ENCODE measurements at places on chromosomes 6 and 20.
A peak's percentile ranks its signal among the peaks of the same experiment; 100 is the strongest.

GRCh38 chr6:12186528-12186927 is 103.6 kb upstream of the EDN1 start:
- H3K27me3 ChIP-seq = no peaks in the 10 kb centered on the region
- H3K36me3 ChIP-seq = no peaks in the 10 kb centered on the region
- H3K4me1 ChIP-seq = no peaks in the 10 kb centered on the region
- no peak overlapping the region for H3K4me3 ChIP-seq
- DNase-seq = no peak

DNA sequence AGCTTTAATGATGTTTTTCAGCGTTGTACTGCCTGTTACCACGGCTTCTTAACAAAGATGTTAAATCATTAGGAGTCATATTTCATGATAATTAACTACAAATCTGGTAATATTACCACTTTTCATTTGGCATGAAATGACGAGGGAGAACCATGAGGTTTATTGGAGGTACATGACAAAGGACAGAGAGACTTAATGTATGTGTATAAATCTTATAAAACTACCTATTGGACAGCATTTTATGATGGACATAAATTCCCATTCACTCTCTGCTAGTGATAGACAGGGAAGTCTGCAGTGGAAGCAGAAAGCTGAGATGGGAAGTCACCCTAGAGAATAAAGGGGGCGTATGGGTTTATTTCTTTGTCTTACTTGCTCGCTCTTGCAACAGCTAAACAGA is 949.9 kb upstream of the FLRT3 start:
- H3K27ac ChIP-seq = no peak overlapping the region
- no peak overlapping the region for H3K4me3 ChIP-seq
- no peaks in the 10 kb centered on the region for H3K4me1 ChIP-seq
- no peaks in the 10 kb centered on the region for H3K36me3 ChIP-seq
- no peaks in the 10 kb centered on the region for H3K27me3 ChIP-seq

DNA sequence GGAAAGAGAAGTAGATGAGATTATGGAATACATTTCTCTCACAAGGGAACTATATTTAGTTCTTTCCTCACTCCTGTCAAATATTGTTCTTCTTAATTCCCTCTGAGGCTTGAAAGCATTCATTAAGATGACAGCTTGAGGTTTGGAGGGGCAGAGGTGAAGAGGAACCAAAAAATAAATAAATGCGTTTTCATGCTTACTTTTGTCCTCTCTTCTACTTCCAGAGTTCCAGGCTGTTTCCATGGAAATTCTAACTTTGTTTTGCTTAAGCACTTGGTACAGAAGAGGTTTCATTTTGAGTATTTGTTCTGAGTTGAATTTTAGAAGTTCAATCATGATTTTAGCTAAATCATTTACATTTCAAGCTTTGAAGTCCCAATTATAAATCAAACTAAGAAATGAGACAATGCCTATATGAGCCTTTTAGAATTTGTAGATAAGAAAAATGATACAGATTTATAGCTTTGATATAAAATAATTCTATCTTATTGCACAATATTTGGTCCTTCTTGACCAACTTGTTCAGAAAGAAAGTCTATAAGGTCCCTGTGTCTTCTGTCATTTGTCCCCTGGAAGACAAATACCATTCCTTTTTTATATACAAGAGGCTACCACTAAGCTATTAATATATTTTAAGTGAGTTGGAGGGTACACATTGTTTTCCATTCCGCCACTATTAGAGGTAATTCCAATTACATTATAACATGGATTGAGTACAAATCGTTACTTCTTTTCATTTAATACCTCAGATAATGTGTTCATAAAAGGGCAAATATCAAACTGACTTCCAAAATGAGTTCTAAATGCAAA is 16.3 kb downstream of the RBM24 start:
- H3K4me1 ChIP-seq = peaks cover 8% of the 10 kb centered on the region
- H3K27me3 ChIP-seq = no peaks in the 10 kb centered on the region
- no peak overlapping the region for H3K4me3 ChIP-seq

- peak overlapping the region; percentile 23 for H3K4me3 ChIP-seq
- H3K36me3 ChIP-seq = no peaks in the 10 kb centered on the region
- H3K27ac ChIP-seq = no peak overlapping the region
- no peaks in the 10 kb centered on the region for H3K27me3 ChIP-seq
- H3K4me1 ChIP-seq = peaks cover 58% of the 10 kb centered on the region
These were observed 515 bp downstream of the TLDC2 start for GRCh38 chr20:36876473-36876833.

DNA sequence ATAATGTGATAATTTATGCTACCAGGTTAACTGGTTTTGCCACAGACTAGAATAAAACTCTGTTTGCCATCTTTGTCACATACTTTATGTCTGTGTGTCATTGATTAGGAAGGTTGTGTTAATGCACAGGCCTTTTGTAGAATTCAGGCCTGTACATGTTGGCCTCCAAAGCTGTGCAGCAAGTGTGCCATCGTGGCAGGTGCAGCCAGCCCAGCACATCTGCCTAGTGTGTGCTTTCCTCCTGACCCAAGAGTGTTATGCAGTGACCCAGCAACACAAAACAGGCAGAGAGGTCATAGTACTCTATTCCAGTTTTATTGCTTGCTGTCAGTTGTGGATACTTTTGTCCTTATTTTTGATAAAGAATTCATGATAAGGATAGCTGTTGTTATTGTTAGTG is 3.7 kb downstream of the MAP3K4 start:
- DNase-seq = no peak
- H3K4me3 ChIP-seq = no peak overlapping the region
- peaks cover 37% of the 10 kb centered on the region for H3K4me1 ChIP-seq

DNA sequence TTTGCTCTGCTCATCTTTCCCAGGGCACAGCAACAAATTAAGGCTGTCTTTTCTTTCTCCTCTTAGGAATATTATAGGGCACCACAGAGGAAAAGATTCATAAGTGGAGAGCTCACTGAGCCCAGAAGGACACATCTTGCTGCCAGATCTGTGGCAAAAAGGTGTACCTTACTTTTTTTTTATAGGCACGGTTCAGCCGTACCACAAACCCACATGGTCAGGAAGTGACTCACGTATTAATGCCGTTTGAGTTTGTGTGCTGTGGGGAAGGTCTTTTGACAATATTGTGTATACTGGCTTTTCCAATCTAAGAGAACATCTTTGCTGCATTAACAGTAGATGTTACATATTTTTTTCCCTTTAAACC is 28.4 kb downstream of the PAQR8 start:
- H3K27ac ChIP-seq = peak overlapping the region; percentile 84
- no peaks in the 10 kb centered on the region for H3K36me3 ChIP-seq
- H3K4me1 ChIP-seq = peaks cover 57% of the 10 kb centered on the region
- peak overlapping the region; percentile 56 for H3K4me3 ChIP-seq

- no peaks in the 10 kb centered on the region for H3K4me1 ChIP-seq
- H3K27me3 ChIP-seq = no peaks in the 10 kb centered on the region
- H3K27ac ChIP-seq = no peak overlapping the region
- no peaks in the 10 kb centered on the region for H3K36me3 ChIP-seq
These were observed 83.6 kb upstream of the ENPP5 start for GRCh38 chr6:46254331-46254730.

DNA sequence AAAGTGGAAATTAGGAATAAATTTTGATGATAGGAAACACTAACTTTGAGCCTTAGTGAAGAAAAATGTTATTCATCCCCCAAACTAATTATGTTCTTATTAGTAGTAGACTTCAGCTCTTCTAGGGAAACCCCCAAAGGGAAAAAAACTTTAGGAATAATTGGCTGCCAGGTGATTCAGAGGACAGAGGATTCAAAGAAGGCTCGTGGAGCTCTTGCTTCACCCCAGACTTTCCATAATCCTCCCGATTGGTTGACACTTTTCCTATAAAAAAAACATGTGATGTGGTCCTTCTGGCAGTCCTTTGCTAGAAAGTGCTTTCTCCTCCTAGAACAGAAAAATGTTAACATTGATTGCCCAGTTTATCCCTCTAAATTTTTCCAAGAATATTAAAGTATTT is 5.6 kb upstream of the CCDC170 start:
- H3K27me3 ChIP-seq = no peaks in the 10 kb centered on the region
- no peak for DNase-seq
- no peak overlapping the region for H3K27ac ChIP-seq
- H3K4me1 ChIP-seq = peaks cover 31% of the 10 kb centered on the region
- no peak overlapping the region for H3K4me3 ChIP-seq

- no peak for DNase-seq
- H3K4me1 ChIP-seq = no peaks in the 10 kb centered on the region
- no peak overlapping the region for H3K27ac ChIP-seq
These were observed 103.7 kb upstream of the TAB2 start for GRCh38 chr6:149213829-149214228.

GRCh38 chr6:2959909-2960719 is 11.3 kb downstream of the SERPINB6 start:
- H3K4me1 ChIP-seq = peaks cover 45% of the 10 kb centered on the region
- H3K36me3 ChIP-seq = no peaks in the 10 kb centered on the region
- no peak overlapping the region for H3K27ac ChIP-seq
- DNase-seq = no peak

- H3K27ac ChIP-seq = no peak overlapping the region
- no peaks in the 10 kb centered on the region for H3K4me1 ChIP-seq
- H3K27me3 ChIP-seq = no peaks in the 10 kb centered on the region
- no peaks in the 10 kb centered on the region for H3K36me3 ChIP-seq
These were observed 4.7 kb upstream of the ENPP5 start for GRCh38 chr6:46175446-46175845.

DNA sequence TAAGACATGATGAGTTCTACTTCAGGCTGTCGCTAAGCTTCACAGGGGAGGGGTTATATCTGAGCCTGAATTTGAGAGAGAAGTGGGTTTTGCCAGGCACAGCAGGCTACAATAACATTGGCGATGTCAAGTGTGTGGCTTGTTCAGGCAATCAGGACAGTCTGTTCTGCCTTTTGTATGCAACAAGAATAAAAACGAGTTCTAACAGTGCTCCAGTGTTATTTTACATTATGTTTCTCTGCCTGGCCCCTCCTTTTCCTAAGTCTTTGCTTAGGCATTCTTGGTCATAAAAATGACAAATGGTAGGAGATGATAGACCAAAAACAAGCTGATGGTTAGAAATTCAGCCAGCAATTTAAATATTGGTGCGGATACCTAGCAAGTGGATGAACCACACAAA is 26.8 kb downstream of the PAQR8 start:
- no peak for DNase-seq
- H3K27me3 ChIP-seq = no peaks in the 10 kb centered on the region
- no peaks in the 10 kb centered on the region for H3K36me3 ChIP-seq

DNA sequence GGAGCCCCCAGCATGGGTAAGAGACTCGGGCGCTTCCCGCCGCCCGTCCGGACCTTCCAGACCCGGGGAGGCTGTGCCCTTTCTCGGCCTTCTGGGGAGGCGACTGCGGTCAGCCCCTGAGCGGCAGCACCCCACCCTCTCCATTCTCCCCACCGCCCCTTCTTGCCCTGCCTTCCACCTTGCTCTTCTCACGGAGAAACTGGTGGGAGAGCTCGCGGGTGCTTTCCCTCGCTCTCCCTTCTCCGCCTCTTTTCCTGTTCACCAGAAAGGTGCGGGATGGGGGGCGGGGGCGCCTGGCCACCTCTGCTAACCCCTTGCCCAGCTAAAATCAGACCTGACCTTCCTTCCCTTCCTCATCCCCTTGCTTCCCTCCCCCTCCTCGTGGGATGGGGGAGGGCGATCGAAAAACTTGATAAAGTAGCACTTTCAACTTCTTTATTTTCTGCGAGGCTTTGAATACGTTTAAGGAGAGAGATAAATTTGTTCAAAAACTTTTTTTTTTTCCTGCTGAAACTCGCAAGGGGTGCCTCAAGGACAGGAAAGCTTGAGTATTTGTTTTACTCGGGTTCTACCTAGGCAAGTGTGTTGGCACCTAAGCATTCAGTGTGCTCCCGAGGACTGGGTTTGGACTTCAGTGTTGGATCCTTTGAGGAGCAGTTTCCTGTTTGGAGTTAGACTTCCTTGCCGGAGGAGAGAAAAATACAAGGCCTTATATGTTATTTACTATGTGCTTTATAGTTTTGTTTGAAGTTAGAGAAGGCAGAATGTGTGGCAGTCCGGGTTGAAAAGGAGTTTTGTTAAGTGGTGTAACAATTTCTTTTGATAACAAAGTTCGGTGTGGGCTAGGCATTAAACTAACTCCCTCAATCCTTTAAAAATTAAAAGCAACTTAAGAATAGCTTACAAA is 897 bp downstream of the CD2AP start:
- H3K4me1 ChIP-seq = peaks cover 48% of the 10 kb centered on the region
- H3K36me3 ChIP-seq = no peaks in the 10 kb centered on the region
- no peaks in the 10 kb centered on the region for H3K27me3 ChIP-seq
- peak overlapping the region; percentile 93 for H3K27ac ChIP-seq

DNA sequence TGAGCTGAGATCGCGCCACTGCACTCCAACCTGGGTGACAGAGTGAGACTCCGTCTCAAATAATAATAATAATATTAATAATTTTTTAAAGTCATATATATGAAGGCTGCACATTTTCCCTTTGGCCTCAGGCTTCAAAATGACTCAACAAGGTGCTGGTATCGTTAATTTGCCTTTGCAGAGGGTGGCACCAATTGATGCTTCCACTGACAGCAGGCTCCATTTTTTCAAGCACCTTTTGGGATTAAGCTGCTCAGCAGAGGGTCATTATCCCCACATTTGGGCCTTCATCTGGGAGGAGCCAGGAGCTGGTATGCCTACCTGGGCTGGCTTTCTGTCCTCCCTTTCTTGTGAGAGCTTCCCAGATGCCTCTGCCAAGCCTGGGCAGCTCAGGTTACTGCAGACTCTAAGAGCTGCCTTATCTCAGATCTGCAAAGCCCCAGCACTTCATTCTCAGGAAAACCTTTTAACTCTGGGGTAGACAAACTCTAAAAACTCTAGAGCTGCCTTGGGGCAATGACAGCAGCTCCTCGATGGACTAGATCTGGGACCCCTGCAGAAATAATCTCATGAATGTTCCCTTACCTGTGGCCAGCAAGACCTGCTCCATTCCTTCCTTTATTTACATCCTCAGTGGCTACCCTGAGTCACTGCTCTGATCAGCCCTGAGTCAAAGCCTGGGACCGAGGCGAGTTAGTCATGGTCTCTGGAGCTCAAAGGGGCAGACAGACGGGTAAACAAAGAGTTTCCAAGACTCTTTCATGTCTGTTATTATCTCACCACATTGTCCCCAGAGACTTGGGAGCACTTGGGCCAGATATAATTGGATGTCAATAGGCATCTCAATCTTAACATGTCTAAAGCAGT is 80.0 kb upstream of the EYA2 start:
- H3K27ac ChIP-seq = no peak overlapping the region
- H3K27me3 ChIP-seq = peaks cover 15% of the 10 kb centered on the region
- H3K4me1 ChIP-seq = peaks cover 11% of the 10 kb centered on the region
- no peak overlapping the region for H3K4me3 ChIP-seq

- no peak overlapping the region for H3K4me3 ChIP-seq
- H3K4me1 ChIP-seq = no peaks in the 10 kb centered on the region
- H3K27me3 ChIP-seq = no peaks in the 10 kb centered on the region
- no peaks in the 10 kb centered on the region for H3K36me3 ChIP-seq
- DNase-seq = no peak
These were observed 540.0 kb upstream of the JARID2 start for GRCh38 chr6:14705841-14706377.

Data from HepG2 (cell line).